ENCODE measurements at places on chromosomes 3 and 15.

- DNase-seq: no peak
These were observed 66.3 kb downstream of the CCR1 start for GRCh38 chr3:46141813-46142212.

DNA sequence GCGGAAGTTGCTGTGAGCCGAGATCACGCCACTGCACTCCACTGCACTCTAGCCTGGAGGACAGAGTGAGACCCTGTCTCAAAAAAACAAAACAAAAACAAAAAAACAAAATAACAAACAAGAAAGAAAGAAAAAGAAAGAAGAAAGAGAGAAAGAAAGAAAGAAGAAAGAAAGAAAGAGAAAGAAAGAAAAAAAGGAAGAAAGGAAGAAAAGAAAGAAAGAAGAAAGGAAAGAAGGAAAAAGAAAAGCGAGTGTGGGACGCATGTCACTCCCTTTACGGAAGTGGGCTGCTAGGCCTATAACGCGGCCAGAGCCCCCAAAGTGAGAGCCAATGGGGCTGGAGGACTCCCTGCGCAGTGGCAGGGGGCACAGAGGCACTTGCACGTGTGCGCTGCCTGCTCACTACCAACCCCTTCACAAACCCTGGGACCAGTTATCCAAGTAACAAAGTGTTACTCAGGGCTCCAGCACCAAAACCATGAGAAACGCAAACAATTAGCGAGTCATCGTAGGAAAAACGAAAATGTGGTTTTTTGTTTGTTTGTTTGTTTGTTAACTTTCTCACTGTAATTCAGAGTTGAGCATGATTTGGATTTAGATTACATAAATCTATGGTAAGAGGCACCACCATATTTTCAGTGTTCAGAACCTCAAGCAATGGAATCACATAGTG, 40.8 kb upstream of the ATP1B3 start:
- DNase-seq: no peak

DNA sequence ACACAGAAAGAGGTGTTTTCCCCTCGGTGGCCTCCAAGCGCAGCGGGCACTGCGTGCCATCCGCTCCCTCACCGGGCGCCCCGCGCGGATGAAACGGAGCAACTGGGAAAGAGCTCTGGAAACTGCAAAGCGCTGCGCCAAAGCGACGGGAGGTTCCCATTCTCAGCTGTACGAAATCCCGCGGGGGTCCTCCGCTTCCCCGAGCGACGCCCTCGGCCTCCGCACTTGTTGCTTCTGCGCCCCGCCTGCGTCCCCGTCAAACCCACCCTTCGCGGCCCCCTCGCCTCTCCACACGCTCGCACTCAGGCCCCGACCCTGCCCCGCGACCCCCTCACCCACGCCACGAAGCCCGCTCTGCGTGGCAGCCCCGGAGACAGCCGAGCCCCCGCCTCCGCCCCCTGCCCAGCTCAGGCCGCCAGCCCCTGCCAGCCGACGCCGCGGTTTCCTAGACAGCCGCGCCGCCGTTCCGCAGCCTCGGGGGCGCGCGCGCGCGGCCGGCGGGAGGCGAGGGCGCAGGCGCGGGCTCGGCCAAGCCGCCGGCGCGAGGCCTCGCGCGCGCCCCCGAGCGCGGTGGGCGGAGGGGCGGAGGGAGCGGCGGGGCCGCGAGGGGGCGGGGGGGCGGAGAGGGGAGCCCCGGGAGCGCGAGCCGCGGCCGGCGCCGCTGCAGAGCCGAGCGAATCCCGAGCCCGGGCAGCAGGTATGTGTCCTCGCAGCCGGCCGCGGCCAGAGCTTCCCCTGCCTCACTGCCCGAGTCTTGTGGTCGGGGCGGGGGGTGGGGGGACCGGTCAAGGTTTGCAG, at the start of gene TMEM266:
TMEM266 (plus strand) TSS at position 666 of the 798 bp plus-strand sequence. CDS start 74,279 bp downstream, outside the sequence.
- no peak for DNase-seq

- no peak for DNase-seq
These were observed 19.1 kb upstream of the CHST2 start for GRCh38 chr3:143100451-143100850.

GRCh38 chr3:87546216-87546615, 269.8 kb upstream of the POU1F1 start:
- no peak for DNase-seq

DNA sequence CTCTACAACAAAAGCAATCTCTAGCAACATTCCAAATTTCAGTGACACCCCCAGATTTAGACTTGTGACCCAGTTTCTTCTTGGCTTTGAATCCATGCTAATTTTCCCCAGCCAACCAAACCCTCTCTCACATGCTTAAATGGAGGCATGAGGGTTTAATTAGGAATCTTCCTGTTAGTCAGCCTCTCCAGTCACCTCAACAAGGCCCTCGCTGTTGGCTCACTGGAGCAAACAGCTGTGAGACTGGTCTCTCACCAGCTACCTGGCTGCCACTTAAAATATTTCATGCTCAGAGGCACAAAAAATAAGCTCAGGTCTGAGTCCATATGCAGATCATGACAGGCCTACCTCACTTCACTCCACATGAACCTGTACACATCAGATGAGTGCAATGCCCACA, 630.4 kb upstream of the ADAMTS9 start:
- no peak for DNase-seq
